Adipocyte (in vitro differentiated cells): ENCODE measurements at places on chromosomes 16 and 17.

DNA sequence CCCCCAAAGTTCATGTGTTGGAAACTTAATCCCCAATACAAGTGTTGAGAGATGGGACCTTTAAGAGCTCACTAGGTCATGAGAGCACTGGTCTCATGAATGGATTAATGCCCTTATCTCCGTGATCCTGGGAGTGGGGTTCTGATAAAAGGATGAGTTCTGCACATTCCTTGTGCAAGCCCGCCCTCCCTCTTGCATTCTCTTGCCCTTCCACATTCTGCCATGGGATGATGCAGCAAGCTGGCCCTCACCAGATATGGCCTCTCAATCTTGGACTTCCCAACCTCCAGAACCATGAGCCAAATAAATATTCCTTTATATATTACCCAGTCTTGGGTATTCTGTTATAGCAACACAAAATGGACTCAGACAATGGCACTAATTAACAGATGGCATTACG, 14.1 kb downstream of the GLG1 start:
- no peak for DNase-seq

DNA sequence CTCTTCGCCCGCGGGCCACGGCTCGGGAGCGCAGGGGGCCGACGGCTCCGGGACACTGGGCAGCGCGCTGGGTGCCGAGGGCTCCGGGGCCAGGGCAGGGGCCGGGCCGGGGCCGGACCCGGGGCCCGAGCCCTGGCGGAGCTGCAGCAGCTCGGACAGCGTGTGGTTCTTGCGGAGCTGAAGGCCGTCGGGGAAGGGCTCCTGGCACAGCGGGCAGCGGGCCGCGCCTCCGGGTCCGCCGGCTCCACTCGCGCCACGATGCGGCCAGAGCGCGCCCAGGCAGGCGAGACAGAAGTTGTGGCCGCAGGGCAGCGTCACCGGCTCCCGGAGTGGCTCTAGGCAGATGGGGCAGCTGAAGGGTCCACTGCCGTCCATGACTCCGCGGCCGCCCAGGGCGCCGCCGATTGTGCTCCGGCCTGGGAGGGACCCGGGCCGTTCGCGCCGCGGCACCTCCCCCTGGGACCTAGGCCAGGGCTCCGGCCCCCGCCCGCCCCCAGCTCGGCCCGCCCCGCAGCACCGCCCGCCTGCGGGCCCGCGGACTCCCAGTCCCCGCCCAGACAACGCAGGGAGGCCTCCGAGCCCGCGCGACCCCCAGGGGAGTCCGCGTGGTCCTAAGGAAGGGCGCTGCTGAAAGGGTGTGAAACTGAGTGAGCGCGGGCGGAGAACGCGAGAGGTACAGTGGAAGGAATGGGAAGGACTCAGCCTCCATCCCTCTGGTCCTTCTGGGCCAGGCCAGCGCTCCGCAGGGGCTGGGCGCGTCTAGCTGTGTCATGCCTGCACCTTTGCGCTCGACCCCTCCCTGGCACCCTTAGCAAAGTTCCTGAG, at the start of gene TRIM47:
TRIM47 (minus strand) TSS at position 408 of the 825 bp plus-strand sequence; CDS start at position 375, 33 bp downstream.
- peak; percentile 69 for DNase-seq

- no peak for DNase-seq
These were observed 28.6 kb downstream of the CD300LG start for GRCh38 chr17:43875476-43876147.

- no peak for DNase-seq
These were observed 43.3 kb upstream of the CHMP6 start for GRCh38 chr17:80948019-80948975.

DNA sequence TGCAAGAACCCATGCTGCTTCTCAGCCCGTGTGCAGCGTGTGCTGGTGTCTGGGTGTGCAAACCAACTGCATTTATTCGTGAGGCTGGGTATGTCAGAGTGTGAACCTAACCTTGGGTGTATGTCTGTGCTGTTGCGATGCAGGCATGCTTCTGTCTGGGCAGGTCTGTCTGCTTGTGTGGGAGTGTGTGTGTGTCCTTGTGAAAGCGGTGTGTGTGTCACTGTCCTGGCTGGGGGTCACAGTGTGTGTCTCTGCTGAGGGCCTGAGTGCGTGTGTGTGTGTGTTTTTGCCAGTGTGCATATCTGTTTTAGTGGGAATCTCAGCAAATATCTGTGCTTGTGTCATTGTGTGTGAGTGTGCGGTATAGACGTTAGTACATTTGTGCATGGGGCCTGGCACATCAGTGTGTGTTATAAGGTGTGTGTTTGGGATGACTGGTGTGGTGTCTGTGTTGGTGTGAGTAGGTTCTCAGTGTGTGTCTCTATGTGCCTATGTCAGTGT, 121.8 kb downstream of the CYLD start:
- DNase-seq: no peak

GRCh38 chr17:8332688-8333087, 7.0 kb upstream of the ODF4 start:
- DNase-seq: no peak

DNA sequence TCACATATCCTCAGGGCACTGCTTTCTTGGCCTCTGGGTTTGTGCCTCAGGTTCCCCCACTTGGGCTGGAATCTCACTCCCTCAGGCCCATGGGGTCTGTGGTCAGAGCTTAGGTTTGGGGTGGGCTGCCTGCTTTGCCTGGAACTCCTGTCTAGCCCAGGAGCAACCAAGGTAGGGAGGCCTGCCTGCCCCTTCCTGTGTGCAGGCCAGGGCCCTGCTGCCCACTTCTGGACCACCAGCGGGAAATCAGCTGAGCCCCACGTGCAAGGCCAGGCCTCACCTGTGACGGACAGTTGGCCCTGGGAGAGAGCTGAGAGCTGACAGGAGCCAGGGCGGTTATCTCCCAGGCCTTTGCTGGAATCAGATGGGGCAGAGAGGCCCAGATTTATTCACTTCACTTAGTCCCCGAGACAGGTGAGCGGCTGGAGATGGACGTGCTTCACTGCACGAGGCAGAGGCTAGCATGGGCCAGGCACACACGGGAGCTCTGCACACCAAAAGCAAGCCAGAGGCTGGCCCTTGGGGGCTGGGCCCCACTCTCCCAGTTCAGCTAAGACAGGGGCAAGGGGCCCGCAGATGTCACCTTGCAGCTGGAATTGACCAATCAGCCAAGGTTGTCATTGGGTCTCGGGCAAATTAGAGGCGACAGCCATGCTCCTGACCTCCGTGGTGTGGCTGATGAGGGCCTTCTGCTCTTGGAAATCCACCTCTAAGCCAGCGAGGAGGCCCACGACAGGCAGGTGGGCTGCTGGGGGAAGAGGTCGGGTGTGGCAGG, 49.9 kb upstream of the DOC2B start:
- no peak for DNase-seq

- peak; percentile 98 for DNase-seq
These were observed at the start of gene NUPR1 for GRCh38 chr16:28538733-28539596. Gene NUPR1 (minus strand): TSS chr16:28538974. CDS start chr16:28538907, 67 bp downstream.

GRCh38 chr17:50634224-50634914, at the start of gene ABCC3:
Gene ABCC3 (plus strand): TSS chr17:50634881. CDS start chr17:50634937, 56 bp downstream.
- DNase-seq: peak; percentile 84

GRCh38 chr17:61815863-61816503, 47.3 kb downstream of the BRIP1 start:
- no peak for DNase-seq

DNA sequence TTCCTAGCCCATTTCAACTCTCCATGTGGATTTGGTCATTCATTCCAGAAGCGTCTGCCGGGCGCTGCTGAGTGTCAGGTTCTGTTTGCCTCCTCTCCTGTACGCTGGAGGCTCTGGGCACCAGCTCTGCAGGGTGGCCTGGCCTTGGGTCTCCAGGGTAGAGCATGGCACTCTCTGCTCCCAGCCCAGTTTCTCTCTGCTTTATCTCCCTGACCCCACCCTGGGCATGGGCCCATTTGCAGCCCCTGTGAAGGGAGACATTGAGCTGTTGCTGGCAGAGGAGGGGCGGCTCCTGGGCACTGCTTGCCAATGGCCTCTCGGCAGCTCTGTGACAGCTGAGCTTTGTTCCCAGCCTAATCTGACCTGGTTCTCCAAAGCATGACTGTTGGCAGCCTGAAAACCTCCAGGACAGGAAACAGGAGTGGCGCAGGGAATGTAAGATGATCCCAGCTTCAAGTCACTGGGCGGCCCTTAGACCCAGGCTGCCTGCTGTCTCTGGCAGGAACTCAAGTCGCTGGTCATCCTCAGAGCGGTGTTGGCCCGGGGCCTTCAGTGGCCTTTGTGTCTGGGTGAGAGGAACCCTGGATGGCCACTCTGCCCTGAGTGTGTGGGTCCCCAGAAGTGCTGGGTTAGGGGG, 146.8 kb downstream of the SEC14L1 start:
- DNase-seq: peak; percentile 88

DNA sequence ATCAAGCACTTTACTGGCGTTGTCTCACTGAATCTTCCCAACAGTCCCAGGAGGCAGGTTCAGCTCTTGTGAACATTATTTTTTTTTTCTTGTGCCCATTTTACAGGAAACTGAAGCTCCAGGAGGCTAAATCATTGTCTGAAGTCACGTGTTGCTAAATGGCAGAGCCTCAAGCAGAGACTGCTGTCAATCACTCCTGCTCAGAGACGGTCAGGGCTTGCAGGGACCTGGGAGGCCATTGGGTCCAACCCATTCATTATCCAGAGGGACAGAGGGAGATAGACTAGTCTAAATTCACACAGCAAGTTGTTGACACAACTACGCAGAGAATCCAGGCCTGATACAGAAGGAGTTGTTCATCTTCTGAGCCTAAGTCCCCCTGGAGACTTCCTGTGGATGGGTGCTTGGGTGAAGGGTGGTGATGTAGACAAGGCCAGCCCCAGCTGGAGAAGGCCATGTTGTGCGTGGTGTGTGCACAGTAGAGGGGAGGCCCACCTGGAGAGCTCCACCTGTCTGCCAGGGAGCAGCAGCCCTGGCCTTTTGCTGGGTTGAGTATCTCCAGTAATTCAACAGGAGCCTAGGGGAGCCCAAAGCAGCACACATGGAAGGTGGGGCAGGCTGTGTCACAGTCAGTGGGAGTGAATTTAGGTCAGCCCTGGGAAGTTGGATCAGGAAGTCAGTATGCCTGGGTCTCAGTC, 24.3 kb upstream of the C1QL1 start:
- DNase-seq: no peak

- no peak for DNase-seq
These were observed 125.8 kb downstream of the ANKRD11 start for GRCh38 chr16:89364606-89365005.

DNA sequence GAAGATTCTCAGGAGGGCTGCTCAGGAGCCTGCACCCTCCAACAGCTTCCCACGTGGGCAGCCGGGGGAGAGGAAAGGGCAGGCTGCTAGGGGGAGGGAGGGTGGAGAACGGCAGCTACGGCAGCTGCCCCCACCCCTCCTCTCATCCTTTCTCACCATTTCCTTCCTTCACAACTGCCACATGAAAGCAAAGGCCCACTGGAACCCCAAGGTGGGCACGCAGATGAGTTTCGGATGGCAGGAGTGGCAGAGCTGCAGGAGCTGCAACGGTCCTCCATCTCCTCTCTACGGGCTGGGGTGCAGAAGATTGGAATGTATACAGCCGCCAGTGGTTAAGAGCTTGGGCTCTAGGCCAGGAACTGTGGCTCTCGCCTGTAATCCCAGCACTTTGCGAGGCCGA, 77.7 kb downstream of the GAS7 start:
- DNase-seq: no peak

DNA sequence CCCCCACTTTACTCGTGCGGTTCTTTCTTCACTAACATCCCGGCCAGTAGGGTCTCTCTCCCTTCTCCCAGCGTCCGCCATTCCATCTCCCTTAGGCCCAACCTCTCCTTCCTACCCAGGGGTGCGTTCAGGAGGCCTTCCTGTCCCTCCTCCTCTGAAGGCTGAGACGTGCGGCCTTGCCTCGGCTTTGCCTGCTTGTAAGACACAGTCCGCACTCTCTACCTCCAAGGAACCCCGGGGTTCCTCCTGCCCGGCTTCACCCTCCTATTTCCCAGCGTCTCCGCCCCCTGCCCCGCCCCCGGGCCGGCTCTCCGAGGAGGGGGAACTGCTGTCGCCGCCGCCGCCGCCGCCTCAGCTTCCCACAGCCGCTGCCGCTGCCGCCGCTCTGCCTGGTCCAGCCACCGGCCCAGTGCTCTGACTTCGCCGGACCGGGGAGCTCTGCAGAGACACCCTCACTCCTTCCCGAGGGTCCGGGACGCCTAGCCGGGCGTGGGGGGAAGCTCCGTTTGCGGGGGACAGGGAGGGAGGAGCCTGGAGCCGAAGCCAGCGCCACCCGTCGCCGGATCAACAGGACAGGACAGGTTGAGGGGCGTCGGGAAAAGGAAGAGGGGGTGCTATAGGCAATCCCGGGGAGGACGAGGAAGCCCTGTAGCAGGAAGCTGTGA, 1.2 kb upstream of the FGF11 start:
- peak; percentile 38 for DNase-seq

DNA sequence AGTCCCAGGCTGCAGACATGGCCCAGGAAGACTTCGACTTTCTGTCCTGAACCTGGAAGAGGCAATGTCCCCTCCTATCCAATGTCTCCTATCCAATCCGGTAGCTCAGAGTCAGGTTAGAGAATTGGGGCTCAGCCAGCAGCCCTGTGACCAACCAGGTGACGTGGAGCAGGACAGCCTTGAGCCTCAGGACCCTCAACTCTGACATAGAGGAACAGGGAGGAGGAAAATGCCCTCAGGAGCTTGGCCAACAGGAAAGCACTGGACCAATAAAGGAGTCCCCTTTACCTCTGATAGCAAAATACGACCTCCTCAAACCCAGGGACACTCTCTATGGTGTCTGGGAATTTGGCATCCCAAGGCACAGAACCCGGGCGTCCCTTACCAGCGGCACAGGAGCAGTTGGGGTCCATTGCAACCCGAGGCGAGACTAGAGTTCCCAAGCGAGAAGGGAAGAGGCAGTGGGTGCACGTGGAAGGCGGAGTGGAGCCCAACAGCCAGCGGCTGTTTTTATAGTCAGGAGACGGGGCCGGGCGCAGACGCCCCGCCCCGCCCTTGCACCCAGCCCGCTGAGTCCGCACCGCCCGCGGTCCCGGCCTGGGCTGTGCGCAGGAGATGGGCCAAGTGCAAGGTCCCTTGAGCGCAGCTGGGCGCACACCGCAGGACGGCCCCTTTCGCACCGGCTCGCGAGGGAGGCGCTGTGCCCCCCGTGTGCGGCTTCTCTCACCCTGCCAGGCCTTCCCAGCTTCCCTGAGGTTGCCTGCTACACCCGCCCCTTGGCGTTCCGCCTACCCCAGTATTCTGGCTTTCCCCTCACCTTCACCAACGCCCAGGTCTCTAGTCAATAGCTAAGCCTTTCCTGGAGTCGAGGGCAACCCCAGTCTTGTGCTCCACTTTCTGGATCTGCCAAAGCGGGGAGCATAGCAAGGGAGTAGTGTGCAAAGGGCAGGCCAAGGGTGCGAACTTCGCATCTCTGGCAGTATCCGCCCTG, at the start of gene MT1G:
MT1G (minus strand) TSS at position 485 of the 991 bp plus-strand sequence; CDS start at position 413, 72 bp downstream.
- peak; percentile 16 for DNase-seq

GRCh38 chr16:53071748-53072301, 17.0 kb downstream of the CHD9 start:
- no peak for DNase-seq
